ENCODE measurements at places on chromosomes 4 and X.
A peak's percentile ranks its signal among the peaks of the same experiment; 100 is the strongest.

GRCh38 chrX:78619834-78620233 is 39.3 kb downstream of the RTL3 start:
- no peak for DNase-seq

- no peak for DNase-seq
Measured at GRCh38 chr4:88802585-88803286, 105.1 kb upstream of the NAP1L5 start.

DNA sequence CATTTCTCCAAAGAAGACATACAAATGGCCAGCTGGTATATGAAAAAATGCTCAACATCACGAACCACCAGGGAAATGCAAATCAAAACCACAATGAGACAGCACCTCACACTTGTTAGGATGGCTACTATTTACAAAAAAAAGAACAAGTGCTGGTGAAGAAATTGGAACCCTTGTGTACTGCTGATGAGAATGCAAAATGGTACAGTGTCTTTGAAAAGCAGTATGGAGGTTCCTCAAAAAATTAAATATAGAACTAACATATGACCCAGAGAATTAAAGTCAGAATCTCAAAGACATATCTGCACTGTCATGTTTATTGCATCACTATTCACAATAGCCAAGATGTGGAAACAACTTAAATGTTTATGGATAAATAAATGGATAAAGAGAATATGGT is 20.9 kb downstream of the PAGE4 start:
- DNase-seq, result no peak

DNA sequence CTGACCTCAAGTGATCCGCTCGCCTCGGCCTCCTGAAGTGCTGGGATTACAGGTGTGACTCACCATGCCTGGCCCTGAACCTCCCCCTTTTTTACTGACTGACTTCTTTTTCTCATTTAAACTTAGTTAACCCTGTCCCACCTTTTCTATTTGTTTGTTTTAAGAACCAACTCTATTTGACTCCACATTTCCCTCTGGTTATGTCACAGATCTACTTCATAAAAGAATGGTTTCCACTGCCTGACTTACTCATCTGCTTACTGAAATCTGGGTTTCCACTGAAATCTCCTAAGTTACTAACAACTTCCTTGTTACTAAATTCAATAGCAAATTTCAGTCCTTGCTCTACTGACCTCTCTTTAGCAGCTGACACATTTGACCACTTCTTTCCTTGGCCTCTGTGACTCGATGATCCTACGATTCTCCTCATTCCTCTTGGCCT is 28.0 kb upstream of the NSUN7 start:
- DNase-seq, result no peak

DNA sequence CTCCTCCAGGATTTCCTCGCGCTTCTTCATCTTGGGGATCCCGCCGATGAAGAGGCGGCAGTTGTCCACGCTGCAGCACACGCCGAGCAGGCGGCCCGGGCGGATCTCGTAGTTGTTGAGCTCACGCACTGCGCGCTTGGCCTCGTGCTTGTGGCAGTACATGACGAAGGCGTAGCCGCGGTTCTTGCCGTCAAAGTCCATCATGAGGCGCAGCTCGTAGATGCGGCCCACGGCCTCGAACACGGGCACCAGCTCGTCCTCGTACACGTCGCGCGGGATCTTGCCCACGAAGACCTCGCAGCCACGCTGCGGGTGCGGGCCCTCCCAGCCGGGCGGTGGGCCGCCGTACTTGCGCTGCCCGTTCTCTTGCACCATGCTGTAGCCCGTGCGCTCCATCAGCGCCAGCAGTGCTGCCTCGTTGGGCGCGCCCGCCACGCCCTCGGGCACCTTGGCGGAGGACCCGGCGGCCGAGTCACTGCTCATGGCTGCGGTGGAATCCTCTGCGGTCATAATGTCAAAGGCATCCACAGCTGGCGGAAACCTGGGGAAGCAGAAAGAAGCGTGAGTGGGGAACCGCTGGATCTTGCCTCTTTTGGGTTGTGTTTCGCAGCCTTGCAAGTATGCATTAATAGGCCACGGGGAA is 103.4 kb downstream of the CHRNA9 start:
- no peak for DNase-seq

GRCh38 chrX:38803243-38803587 is 2.0 kb downstream of the MID1IP1 start:
- no peak for DNase-seq

- DNase-seq, result no peak
Measured at GRCh38 chr4:151664289-151664688, 96.5 kb downstream of the GATB start.

DNA sequence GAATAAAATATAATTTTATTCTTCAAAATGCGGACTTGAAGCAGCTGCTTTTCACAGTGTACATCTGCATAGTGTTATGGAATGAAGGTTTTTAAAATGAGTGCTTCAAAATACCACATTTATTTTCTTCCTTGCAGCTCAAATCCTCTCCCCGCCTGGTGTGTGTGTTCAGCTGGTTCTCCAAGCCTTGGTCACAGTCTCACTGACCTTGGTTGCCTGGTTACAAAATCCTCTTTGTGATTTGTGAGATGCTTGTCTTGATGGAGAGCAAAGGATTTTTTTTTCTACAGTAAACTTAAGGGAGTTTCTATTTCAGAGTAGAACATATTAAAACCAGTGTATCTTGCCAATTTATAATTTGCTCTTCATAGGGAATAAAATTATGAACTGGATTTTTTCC is 139.2 kb downstream of the PCDH18 start:
- DNase-seq, result no peak

DNA sequence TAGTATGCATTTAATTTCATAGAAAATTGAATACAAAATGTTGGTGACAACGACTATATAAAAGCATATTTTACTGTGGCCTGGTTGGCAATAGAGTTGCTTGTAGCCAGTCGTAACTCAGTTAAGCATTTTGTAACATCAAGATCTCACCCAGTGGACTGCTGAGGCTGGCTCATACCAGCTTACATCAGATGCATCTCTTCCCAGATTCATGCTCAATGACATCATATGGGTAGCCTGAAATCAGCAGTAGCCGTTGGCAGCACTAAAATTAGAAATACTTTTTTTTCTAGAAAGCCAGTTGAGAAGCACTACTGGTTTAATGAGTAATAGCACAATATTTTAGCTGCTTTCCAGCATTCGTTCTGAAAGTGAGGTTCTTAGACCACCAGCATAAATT is 341.2 kb downstream of the TECRL start:
- DNase-seq, result no peak

- DNase-seq, result no peak
Measured at GRCh38 chr4:19256823-19257222, 994.9 kb upstream of the SLIT2 start.

DNA sequence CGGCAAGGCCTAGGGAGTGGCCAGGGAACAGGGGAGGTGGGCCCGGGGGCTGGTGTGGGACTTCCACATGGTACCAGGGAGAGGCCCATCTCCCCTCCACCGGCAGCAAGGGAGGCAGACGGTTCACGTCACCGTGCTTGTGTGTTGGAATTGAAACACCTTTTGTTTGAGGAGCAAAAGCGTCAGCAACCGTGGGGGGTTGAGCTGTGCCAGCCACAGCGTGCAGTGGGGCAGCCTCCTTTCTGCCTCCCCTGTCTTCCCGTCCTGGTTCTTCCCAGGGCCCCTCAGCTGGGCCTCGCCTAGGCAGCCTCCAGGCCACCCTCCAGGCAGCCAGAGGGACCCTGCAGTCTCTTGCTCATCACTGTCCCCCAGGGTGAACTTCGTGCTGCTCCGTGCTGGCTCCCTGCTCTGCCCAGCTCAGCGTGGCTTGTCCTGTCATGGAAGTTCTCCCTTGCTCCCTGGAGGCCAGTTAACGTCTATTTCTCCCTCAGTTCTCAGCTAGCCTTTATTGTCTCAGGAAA is 32.1 kb upstream of the HGFAC start:
- DNase-seq, result no peak

- peak; percentile 3 for DNase-seq
Measured at GRCh38 chr4:69881173-69881773, 21.3 kb upstream of the SULT1E1 start.

DNA sequence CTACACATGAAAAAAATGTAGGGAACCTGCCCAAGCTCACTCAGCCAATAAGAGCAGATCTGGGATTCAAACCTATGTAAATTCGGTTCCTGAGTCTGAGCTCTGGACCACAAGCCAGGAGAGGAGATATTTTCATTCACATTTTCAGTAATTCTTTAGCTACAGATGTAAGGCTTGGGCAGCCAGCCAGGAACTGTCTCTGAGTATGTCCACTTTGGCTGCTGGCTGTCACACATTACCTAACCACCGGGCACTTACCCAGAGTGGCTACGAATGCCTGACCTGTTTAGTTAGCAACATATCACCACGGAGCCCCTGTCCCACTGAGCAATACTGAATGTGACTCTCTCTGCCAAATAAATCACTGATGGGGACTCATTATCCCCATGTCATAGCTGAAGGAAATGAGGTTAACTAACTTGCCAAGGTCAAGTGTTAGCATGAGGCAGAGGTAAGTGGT is 15.3 kb downstream of the USP46 start:
- DNase-seq, result no peak

DNA sequence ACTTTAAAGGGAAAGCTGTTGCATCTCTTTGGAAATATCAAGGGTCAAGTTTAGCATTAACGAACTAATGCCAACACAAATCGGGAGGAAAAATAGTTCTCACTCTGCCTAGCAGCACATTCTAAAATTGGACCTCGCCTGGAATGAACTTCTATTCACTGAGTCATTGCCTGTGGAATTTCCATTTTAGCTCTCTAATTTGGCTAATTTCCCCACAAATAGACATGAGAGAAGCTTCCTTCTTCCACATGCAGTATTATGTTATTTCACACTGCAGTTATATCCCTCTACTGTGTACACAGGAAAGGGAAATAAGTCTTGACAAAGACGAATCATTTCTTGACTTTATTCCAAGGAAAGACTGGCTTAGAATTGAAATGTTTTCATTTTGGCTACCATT is 9.3 kb downstream of the ZXDA start:
- DNase-seq, result no peak

DNA sequence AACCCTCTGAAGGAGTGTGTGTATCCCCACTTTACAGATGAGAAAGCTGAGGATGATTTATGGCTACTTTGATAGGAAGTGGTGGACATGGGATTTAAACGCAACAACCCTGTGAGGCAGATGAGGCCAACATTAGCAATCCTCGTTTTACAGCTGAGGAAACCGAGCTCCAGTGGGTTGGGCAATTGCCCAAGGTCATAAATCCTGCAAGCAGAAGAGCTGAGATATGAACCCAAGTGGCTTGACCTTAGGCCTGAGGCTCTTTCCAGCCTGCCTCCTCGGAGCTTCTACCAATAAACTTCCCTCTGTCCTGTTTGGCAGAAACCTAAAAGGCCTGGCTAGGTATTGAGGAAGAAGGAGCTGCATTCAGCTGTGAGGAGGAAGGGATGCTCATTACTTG is 185.5 kb upstream of the RBPJ start:
- no peak for DNase-seq

DNA sequence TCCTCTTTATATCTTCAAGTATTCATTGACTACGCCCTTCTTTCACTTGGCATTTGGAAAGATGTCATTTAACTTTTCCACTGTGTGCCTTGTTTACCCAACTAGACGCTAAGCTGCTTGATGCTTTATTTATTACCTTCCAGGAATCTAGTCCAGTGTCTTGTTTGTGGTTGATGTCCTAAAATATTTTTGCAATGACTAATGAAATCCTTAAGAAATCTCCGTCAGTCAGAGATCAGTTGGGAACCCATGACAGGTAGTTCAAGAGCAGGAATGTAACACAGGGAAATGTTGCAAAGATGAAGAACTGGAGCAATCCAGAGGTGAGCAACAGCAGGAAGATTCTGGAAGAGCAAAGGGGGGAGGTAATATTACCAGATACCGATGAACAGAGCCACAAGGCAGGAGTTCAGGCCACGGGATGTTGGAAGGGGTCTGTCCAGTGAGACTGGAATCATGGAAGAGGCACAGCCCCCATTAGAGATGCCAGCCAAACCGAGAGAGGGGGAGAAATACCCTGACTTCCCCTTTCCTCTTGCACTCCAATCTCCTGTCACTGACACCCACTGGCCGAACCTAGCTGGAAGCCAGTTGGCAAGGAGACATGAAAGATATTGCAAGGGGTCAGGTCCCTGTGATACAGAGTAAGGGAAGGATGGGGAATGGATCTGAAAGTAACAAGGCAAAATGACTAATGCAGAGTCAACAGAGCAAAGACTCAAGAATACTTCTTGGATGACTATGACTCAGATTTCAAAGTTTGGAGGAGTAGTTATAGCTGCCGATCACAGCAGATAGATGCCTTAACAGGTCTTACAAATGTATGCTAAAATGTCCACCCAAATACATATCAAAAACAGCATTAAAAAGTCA is 62.7 kb upstream of the PHKA2 start:
- no peak for DNase-seq

DNA sequence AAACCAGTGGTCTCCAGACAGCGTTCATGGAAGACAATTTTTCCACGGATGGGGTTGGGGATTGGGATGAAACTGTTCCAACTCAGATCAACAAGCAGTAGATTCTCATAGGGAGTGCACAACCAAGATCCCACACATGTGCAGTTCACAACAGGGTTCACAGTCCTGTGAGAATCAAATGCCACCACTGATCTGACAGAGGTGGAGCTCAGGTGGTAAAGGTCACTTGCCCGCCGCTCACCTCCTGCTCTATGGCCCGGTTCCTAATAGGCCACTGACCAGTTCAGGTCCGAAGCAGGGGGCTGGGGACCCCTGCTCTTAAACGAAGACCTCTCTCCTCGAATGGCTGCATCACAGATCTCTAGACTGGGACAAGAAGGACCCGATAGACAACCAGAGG is 4.4 kb downstream of the APBB2 start:
- DNase-seq, result no peak

GRCh38 chrX:39969099-39969818 is 128.5 kb downstream of the BCOR start:
- DNase-seq, result peak; percentile 25

- no peak for DNase-seq
Measured at GRCh38 chrX:26100421-26100920, 37.7 kb upstream of the MAGEB18 start.

GRCh38 chrX:103828529-103828928 is 3.5 kb downstream of the RAB9B start:
- DNase-seq, result no peak

GRCh38 chr4:121112530-121112929 is 40.2 kb upstream of the NDNF start:
- no peak for DNase-seq

DNA sequence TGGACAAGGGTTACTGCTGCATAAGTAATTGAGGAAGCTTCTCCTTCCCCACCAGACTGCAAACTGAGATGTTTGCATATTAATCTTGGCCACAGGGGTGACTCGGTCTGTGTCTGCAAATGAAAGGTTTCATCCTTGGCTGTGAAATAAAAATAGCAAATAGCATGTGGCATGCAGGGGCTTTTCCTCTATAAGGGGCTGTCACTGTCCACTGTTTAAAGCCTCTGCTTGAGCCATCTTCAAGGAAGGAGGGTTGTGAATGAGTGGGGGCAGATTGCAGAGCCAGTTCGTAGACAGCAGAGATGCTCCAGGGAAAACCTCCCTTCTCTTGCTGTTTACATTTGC is 33.3 kb downstream of the TMSB4X start:
- DNase-seq, result no peak
